ENCODE measurements at places on chromosomes 1 and 21.
A peak's percentile ranks its signal among the peaks of the same experiment; 100 is the strongest.

DNA sequence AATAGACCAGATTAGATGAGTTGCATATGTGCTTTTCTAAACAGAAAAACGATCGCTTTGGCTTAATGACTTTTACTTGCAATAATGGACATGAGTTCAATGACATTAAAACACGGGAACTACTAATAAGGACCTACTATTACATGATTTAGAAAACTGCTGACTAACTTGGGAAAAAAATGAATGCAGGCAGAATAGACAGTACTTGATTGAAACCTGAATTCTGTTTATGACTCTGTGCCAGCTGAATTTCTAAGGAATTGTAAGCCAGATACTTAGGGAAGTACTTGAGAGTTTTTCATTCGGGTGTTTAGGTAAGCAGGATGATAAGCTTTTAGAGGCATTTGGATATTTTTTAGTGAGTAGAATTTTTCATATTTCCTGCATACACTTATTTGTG, 12.0 kb downstream of the ADGRL2 start:
- DNase-seq: no peak

- DNase-seq: no peak
Measured at GRCh38 chr1:31701091-31701736, 2.6 kb downstream of the COL16A1 start.

DNA sequence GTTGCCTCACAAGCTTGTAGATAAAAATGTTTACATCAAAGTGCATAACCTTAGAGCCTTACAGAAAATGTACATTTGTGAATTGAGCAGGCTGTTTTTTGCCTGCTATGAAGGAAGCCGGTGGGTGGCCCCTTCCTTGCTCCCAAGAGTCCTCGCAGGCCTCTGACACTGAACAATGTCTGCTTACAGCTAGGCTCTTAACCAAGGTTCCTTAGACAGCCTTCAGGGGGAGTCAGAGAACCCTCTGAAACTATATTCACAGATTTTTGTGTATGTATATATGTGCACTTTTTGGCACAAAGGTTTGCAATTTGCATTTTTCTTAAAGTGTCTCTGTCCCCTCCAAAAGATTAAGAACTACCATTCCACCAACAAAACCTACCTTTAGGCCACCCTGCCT, 282.6 kb downstream of the BARHL2 start:
- no peak for DNase-seq

GRCh38 chr1:115595279-115596079, 46.3 kb upstream of the VANGL1 start:
- DNase-seq: peak; percentile 47

GRCh38 chr1:89719502-89720306, 86.8 kb downstream of the LRRC8C start:
- peak; percentile 60 for DNase-seq

DNA sequence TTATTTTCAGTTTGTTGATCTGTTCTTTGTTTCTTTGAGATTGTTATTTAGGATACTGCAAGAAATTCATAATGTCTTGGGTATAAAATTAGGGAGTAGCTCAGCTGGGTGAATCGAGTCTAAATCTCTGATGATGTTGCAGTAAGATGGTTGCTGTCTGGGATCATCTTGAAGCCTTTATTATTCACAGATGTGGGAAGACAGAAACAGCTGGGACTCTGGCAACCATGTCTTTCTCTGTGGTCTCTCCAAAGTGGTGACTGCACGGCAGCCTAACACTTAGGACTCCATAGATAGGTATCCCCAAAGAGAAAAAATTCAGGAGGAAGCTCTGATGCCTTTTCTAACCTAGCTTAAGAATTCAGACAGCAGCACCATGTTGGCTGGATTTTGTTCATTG, 52.7 kb downstream of the RAP1A start:
- DNase-seq: no peak

GRCh38 chr1:185108321-185108720, 48.4 kb downstream of the TRMT1L start:
- no peak for DNase-seq

DNA sequence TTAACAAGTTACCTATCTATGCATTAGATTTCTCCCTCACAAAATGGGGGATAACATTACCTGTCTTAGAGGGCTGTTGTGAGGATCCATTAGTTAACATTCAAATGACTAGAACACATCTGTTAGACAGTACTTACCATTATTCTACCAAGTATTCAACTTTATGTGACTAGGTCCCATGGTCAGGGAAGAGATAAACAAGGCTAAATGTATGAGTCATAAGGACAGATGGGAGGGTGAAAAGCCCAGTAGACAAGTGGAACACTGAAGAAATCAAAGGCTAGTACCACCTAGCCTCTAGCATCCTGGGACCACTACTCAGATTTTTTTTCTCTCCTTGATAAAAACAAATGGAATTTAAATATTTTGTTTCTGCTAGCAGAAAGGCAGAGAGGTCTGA, 9.0 kb upstream of the VHLL start:
- DNase-seq: no peak

DNA sequence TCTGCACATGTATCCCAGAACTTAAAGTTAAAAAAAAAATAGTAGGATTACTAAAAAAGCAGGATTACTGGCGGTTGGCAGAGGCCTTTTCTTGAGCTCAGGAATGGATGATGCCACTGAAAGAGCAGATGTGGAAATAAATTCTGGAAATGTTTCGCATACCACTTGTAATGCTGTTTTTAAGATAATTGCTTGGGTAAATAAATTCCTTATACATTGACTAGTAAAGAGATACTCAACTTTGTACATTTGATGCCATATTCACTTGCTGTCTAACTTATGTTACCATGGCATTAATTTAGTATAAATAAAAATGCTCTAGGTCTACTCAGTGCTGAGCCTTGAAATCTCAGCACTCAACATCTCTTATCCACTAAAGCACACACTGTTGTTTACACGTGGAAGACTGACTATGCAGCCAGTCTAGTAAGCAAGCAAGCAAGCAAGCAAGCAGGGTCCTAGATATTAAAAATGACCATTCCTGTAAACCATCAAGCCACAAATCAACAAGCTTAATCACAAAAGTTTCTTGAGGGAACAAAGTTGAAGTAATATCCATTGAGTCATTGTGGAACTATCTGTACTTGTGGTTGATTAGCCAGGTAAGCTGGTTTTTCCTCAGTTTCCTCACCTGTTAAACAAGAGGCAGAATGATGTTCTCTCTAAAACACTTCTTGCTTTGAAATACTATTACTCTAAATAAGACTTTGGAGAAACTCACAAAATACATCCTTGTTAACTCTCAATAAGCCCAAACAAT, 1.7 kb upstream of the RASAL2 start:
- no peak for DNase-seq

- no peak for DNase-seq
Measured at GRCh38 chr1:35524106-35524505, 33.1 kb downstream of the KIAA0319L start.

DNA sequence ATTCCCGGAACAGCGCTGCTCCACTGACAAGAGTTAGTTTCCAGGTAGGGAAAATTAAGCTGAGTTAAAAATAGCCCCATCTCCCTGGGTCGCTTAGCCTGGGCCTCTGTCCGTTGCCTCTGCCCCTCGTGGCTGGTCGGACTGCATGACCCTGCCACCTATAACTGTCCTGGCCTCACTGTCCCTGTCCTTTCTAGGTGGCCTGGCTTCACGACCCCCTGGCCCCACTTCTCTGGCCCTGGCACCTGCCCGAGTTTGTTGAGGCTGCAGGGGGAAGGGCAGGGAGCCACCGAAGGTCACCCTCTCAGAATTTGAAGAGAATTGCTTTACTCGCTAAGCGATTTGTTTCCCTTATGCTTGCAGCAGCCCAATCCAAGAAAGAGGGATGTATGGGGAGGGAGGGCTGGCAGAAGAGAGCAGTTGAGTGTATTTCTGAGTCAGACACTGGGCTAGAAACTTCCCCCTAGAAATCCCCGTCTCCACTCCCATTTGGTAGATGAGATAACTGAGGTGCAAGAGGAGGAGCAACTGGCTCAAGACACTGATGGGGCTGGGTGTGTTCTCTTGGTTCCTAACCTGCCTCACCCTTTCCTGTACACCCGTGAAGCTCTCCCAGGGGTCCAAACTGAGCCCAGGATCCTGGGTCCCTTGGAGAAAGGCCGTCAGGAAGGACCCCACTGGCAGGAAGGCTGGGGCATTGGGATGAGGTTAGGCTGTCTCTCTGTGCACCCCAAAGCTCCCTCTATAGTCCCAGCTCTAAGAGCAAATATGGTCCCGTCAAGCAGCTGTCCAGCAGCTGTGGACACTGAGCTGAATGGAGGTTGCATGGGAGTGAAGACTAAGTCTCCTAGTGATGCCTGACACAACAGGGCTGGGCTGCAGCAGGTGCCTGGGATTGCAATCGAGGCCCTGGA, 2.9 kb upstream of the EDN2 start:
- no peak for DNase-seq

GRCh38 chr1:13652238-13652637, 47.8 kb upstream of the PRDM2 start:
- no peak for DNase-seq

DNA sequence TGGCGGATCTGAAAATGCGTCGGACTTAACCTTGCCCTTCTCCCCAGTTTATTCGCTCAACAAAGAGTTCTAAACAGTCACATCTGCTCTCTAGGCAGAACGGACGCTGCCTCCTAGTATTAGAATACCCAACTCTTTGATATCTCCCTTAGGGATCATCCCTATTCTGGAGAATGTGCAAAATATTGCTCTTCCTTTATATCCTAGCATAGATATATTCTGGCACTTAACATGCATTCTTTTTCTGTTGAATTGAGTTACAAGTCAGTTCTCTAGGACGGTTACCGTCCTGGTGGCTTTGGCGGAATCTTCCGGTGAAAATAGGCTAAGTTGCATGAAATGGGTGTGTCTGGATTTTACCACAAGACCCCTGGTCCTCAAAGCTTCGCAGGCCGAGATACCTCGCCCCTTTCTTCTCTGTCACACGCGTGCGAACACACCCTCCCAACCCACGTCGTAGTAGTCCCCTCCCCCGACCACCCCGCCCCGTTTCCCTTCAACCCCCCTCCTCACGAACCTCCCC, 501 bp upstream of the DNAJC6 start:
- DNase-seq: no peak

GRCh38 chr1:2127187-2128145, 67.1 kb downstream of the FAAP20 start:
- no peak for DNase-seq

GRCh38 chr1:10965546-10966226, 46.8 kb upstream of the TARDBP start:
- DNase-seq: peak; percentile 28

- no peak for DNase-seq
Measured at GRCh38 chr1:115129071-115129640, 39.9 kb upstream of the TSPAN2 start.

- peak; percentile 44 for DNase-seq
Measured at GRCh38 chr1:155504207-155504606, 58.4 kb downstream of the ASH1L start.

- DNase-seq: no peak
Measured at GRCh38 chr21:33443194-33443593, 36.6 kb downstream of the TMEM50B start.

- no peak for DNase-seq
Measured at GRCh38 chr1:76374086-76374485, 299.5 kb downstream of the ST6GALNAC3 start.

GRCh38 chr1:44327679-44328491, 27.2 kb downstream of the ERI3 start:
- DNase-seq: no peak

- peak; percentile 53 for DNase-seq
Measured at GRCh38 chr21:38355992-38356781, 99.4 kb downstream of the KCNJ15 start.

DNA sequence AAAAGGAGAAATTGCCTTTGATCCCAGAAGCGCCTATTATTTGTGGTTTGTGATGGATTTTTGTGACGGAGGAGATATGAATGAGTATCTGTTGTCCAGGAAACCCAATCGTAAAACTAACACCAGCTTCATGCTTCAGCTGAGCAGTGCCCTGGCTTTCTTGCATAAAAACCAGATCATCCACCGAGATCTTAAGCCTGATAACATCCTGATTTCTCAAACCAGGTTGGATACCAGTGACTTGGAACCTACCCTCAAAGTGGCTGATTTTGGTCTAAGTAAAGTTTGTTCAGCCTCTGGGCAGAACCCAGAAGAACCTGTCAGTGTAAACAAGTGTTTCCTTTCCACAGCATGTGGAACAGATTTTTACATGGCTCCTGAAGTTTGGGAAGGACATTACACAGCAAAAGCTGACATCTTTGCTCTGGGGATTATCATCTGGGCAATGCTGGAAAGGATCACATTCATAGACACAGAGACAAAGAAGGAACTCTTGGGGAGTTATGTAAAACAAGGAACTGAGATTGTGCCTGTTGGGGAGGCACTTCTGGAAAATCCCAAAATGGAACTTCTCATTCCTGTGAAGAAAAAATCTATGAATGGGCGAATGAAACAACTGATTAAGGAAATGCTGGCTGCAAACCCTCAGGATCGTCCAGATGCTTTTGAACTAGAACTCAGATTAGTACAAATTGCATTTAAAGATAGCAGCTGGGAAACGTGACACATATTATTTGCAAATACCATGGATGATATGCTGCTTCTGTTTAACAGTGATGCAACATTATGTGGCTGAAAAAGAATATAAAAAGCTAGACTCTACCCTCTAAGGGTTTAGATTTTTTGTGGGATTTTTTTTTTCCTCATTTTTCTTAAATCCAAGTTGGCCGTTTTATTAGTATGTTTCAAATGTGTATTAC, 10.5 kb downstream of the PDIK1L start:
- DNase-seq: no peak

DNA sequence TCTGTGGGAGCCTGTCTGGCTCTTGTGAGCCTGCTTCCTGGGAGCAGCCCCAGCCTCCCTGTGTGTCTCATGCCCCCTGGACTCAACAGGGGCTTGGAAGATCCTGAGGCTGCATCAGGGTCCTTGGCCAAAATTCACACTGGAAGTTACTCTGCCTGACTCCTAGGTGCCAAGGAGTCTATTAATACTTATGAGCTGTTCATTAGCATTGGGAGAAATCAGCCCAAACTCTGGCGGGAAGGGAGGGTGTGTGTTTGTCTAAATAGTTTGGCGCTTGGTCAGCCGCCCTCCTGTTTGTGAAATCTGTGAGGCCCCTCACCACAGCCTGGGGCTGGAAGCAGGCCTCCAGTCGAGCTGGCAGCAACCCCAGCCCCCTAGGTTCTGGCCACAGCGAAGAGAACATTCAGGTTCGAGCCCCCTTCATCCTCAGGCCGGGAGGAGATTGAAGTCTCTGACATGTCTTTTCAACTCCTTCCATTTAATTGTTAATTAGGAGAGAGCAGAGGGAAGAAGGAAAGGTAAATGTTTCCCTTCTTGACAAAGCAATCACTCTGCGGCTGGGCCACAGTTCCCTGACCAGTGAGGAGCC, 82.1 kb upstream of the F3 start:
- no peak for DNase-seq

- DNase-seq: no peak
Measured at GRCh38 chr1:167165948-167166689, 54.6 kb upstream of the POU2F1 start.

DNA sequence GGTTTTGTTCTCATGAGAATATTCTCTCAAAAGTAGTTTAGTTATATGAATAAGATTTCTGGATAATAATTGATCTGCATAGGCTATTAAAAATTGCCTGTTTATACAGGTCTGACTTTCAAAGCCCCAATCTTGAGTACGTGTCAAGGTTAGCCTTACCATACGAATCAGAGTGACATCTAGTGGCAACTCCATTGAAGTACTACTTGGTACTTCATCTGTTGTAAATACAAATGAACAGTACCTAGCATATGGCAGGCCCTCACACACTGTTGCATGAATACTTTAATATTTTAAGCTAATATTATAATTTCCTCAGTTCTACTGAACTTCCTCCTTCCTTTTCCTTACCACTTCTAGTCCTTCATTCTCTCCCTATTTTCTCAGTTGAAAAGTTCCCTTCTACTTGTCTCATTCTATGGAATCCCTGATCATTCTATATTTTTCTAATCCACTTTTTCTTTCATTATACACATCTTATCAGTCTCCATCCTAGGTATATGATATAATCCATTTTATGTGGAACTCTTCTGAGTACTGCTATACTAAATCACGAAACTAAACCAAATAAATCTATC, 101.2 kb downstream of the AKT3 start:
- peak; percentile 72 for DNase-seq
